ENCODE measurements at places on chromosomes 4 and X. TPM values are rescaled to one million over a fixed set of nuclear protein-coding genes. Genes with fewer than 3 reads are reported as not detected.

GRCh38 chr4:112765317-112765974 is 128.5 kb downstream of the LARP7 start:
- DNase-seq, result peak; percentile 34

DNA sequence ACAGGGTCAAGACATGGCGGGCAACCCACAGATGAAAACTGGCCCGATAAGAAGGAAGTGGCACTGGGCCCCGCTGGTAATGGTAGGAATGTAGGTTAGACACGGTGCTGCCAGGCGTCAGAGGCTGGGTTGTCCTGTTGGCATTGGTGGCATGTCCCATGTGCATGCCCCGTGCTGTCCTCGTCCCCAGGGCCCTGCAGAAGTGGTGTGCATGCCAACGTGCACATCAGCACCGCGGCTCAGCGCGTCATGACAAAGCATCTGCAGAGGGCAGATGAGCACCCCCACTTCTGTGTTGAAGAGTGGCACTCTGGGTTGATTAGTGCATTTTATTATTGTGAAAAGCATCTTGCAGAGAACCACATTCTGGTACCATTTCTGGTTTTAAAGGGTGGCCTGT is 35.6 kb downstream of the NELFA start:
- no peak for DNase-seq

DNA sequence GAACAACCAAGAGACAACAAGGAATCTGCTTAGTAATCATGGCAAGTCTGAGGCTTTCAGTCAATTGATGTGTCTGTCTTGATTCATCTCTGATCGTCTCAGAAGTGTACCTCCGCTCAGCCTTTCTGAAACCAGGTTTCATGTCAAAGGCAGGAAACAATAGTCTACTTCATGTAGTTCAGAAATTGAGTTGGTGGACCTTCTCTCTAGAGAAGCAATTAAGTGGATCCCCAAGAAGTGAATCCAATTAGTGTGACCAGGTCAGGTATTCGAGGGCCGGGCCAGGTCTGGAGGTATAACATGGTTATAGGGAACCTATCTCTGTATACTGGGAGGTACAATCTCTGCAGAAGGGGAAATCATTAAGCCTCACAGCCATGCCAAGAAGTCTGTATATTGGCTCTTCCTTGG is 32.0 kb downstream of the DAPP1 start:
- no peak for DNase-seq

- DNase-seq, result no peak
Observed at GRCh38 chrX:8914681-8915080, 113.5 kb upstream of the FAM9A start.

DNA sequence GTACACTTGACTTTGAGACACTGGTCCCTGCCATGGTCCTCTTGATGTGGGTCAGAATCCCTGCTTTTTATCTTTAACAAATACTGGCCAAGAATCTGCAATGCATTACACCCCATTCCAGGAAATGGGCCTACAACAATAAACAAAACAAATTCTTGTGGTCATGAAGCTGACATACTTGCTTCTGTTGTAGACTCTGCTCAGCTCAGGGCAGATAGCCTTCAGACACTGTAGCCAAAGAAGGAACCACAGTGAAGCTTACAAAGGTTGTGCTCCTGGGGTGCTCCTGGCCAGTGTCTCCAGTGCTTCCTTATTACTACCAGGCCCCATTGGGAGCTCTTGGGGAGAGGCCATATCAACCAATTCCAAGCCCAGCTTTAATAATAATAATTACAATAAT is 21.8 kb downstream of the KIAA1210 start:
- no peak for DNase-seq

- no peak for DNase-seq
Observed at GRCh38 chrX:8879750-8880149, 78.6 kb upstream of the FAM9A start.

GRCh38 chr4:136369073-136369472 is 1163.2 kb downstream of the PCDH18 start:
- peak; percentile 14 for DNase-seq

GRCh38 chrX:37677243-37677642 is 8.3 kb upstream of the XK start:
- no peak for DNase-seq

- DNase-seq, result no peak
Observed at GRCh38 chrX:19541931-19542330, 26.6 kb upstream of the MAP3K15 start.

- DNase-seq, result peak; percentile 81
Observed at GRCh38 chrX:113868177-113868576, 715.7 kb upstream of the HTR2C start.

DNA sequence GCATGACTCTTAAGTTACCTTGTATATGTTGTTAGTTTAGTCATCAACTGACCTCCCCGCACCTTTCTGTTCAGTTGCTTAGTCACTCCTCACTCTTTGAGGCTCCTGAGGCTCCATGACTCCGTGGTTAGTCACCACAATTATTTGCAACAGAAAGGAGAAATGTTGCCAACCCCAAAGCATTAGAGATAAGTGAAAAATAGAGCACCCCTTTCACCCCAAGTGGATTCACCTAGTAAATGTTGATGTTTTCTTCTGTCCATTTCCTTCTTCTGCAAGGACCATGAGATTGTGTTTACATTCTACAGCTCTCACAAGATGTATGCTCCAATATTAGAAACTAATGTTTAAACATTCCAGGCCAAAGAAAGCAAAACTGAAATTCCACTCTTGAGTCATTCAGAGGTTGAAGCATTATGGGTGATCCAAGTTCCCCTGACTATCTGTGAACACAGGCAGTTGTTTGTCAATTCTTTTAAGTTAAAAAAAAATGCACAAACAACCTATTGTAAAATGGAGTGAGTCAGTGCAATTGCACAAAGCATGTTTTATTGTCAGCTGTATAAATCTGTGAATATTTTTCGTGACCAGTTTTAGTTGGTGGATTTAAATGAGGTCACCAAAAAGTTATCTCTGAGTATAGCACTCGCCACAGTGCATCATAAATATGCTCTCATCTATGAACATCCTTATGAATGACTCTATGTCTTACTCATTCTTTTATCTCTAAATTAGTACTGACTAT is 552.4 kb upstream of the MAGEB2 start:
- DNase-seq, result peak; percentile 1

- DNase-seq, result no peak
Observed at GRCh38 chr4:6907658-6908191, 1.9 kb upstream of the TBC1D14 start.

DNA sequence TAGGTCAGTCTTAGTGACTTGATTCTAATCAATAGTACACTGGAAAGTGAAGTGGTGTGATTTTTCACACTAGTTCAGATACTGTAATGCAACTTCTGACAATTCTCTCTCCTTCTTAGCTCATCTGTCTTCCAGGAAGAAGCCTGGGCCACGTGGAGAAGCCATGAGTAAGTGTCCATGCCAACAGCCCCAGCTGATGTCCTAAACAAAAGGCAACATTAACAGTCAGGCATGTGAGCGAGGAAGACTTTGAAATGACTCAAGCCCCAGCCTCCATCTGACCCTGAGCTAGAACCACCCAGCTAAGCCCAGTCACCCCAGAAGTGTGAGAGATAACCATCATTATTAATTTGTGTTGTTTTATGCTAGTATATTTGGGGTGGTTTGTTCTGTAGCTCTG is 115.7 kb upstream of the MAGEB16 start:
- DNase-seq, result no peak

DNA sequence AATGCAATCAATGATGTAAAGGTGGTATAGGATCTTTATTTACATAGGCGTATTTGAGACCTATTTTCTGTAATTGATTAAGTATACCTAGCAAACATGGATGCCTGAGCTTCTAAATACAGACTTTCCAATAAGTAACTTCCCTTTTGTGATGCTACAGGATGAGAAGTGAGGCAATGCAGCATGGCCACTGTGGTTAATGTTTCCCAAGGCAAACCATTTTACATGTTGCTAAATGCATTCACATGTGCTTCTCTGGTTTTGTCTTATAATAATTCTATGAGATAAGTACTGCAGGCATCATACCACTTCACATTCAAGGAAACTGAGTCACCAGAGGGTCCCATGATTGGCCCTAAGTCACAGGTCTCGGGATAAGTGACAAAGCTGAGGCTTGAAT is 35.7 kb upstream of the NKX3-2 start:
- no peak for DNase-seq

DNA sequence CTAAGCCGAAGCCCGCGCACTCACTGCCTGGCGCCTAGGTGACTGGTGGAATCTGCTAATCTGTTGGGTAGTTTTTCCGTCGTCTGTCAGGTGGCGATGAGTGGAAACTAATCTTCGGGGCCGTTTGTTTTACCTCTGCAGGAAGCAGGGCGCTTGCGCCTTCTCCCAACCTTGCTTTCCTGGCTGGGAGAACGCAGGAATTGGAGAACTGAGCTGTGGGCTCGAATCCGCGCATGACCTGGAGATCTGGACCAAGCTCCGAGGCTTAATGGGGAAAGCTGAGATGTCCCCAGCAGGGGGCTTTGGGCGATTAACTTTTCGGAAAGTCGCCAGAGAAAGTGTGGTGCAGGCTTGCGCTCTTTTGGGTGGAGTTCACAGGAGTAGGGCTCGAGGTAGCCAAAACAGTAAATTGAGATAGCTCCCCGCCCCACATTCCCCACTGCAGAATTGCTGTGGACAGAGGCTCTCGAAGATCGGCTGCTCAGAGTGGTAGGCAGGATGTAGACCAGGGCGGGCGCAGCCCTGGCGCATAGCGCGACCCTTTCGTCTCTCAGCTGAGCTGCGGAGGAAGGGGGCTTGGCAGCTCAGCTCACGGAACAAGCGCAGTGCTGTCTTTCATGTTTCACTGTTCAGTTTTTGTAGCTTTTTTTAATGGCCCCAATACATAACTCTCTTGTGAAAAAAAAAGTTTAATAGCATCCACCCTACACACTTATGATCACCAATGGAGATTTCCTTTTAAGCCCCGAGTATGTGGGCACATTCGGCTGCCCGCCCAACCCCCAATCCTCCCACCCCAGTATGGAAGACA is 2.7 kb upstream of the FGF5 start:
- no peak for DNase-seq

- DNase-seq, result no peak
Observed at GRCh38 chrX:140526171-140526570, 21.3 kb upstream of the SOX3 start.

DNA sequence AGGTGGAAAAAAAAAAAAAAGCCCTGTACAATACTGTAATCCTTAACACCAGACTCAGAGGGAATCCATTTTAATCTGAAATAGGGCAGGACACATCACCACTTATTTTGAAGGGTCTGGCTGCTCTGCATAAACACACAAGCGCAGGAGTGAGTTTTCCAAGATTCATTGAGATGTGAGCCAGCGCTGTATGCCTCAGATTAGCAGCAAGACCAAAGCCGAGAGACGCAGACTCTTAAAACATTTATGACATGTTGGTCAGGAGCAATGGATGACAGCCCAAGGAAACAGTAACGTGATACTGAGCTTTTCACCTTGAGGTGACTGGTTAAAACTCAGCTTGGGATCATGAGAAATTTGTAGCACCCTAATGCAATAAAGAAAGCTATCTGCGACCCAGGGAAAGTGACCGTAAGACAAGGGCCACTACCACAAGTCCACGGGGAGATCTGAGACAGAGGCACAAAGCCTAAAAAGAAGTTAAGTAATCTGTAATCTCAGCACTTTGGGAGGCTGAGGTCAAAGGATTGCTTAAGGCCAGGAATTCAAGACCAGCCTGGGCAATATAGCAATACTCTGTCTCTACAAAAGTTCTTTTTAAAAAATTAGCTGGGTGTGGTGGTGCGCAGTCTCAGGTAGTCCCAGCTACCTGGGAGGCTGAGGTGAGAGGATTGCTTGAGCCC is 210.6 kb downstream of the COL25A1 start:
- peak; percentile 88 for DNase-seq

- DNase-seq, result no peak
Observed at GRCh38 chr4:17682222-17682566, 67.8 kb downstream of the MED28 start.

DNA sequence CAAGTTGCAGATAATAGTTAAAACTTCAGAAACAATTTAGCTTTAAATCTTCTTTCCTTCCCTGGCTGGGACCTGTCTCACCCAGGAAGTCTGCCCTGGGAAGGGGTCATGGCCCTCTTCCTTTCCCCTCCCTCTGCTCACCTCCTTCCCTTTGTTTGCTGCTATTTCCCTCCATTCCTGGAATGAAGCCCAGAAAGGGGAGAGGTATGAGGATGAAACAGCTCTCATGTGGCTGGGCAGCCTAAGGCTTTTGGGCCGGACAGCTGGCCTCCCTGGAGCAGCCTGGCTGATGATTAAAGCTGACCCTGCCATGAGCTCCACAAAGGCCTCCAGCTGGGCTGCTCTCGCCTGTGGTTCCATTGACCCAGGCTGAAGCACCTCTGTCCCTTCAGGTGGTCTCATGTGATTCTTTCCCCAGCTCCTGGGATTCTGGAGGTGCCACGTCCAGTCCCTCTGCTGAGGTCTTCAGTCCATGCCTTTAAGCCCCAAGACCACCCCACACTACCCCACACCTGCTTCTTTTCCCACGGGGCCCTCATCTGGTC is 202.1 kb downstream of the PTTG2 start:
- no peak for DNase-seq

GRCh38 chrX:9739130-9739529 is 26.5 kb downstream of the GPR143 start:
- DNase-seq, result no peak

DNA sequence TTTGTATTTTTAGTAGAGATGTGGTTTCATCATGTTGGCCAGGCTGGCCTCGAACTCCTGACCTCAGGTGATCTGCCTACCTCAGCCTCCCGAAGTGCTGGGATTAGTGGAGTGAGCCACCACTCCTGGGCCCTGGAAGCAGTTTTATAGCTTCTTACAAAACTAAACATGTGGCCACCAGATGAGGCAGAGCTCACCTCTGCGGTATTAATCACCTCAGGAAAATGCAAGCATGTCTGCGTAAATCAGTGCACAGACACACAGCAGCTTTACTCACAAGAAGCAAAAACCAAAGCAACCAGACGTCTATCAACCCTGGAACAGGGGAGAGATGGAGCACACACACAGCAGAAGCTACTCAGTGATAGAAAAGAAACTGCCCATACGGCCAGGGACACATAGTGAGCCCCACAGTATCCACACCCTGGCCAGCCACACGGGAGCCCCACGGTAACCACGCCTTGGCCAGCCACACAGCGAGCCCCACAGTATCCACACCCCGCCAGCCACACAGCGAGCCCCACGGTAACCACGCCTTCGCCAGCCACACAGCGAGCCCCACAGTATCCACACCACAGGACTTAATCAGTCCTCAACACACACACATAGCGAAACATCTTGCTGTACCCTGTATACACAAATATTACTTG is 30.2 kb downstream of the PPP2R3B start:
- no peak for DNase-seq

- DNase-seq, result no peak
Observed at GRCh38 chr4:97396097-97396496, 747.2 kb downstream of the STPG2 start.

Gene EVC2
- 10.6 TPM for total RNA-seq

Gene TIMM17B
- 25.3 TPM for total RNA-seq

Gene NLRP2B
- 0.48 TPM for total RNA-seq

Gene NKX3-2
- total RNA-seq, result 0.24 TPM

Gene TGIF2LX
- 0.72 TPM for total RNA-seq

Gene CLCN5
- total RNA-seq, result 10.4 TPM

Gene HAND2
- total RNA-seq, result 116 TPM

Gene UGT2B10
- 0.96 TPM for total RNA-seq

Gene PFKFB1
- not detected for total RNA-seq

Measured in umbilical cord (tissue), 2 donors.